Activated CD8-positive, alpha-beta T cell treated with anti-CD3 and anti-CD28 coated beads for 36 hours (primary cell): ENCODE measurements at places on chromosomes 7 and 10. TPM values are rescaled to one million over a fixed set of nuclear protein-coding genes. Genes with fewer than 3 reads are reported as not detected.

The SPDYE17 gene
- total RNA-seq: not detected

The ZKSCAN1 gene
- total RNA-seq: 47.3 TPM

DNA sequence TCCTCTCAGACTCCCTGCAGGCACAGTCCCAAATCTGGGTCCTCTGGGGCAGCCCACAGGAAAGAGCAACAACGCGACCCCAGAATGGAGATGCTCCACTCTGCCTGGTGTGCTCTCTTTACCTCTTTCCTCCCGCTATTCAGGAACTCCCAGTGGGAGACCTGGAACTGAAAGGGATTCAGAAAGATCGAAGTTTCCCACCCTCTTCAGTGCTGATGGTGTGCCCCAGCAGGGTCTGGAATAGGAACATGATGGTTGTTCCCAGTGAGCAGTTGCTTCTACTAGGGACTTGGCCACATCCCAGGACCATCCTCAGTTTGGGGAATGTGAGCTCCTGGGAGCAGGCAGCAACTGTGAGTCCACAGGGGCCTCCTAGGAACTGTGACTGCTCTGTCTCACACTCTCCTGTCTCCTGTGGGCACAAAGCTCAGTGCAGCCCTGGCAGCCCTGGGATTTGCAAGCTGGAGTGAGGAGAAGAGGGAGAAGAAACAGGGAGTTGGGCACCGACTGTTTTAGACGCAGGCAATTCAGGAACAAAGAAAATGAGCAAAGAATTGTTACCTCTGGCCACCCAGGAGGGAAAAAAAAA is 17.9 kb downstream of the OR6V1 start:
- no peak overlapping the region for H3K27ac ChIP-seq
- H3K27me3 ChIP-seq: peaks cover 6% of the 10 kb centered on the region
- no peak overlapping the region for H3K4me3 ChIP-seq
- no peak for DNase-seq
- no peaks in the 10 kb centered on the region for H3K36me3 ChIP-seq
- H3K4me1 ChIP-seq: no peaks in the 10 kb centered on the region

DNA sequence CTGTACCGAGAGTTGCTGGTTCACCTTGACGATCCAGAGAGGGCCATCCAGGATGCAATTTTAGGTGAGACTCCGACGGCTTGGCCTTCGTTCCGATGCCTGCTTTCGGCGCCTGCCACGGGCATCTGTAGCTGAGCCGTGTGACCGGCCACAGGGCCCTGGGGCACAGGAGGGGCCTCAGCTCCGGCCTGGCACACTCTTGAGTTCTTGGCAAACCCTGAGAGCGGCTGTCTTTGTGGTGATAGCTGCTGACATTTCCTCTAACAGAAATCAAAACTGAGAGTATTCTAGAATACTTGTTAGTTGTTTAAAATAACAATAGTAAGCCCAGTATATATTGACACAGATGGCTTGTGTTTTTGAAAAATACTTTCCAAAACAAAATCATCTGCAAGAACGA is 52.2 kb upstream of the SUN1 start:
- H3K36me3 ChIP-seq: peaks cover 31% of the 10 kb centered on the region
- no peaks in the 10 kb centered on the region for H3K4me1 ChIP-seq
- H3K27ac ChIP-seq: no peak overlapping the region
- H3K27me3 ChIP-seq: no peaks in the 10 kb centered on the region
- no peak for DNase-seq

DNA sequence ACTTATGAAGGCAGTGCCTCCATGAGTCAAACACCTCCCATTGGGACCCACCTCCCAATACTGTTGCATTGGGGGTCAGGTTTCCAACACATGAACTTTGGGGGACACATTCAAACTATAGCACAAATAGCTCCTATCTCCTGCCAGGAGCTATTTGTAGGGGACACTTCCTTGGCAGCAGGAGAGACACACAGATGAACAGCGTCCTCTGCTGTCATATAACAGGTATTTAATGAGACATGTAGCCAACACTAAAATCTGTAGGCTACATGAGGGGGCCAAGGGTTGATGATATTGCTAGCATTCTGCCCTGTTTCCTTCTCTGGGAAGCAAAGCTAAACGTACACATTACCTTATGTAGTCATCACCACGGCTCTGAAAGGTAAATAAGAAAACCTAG is 2.6 kb upstream of the GPR26 start:
- H3K36me3 ChIP-seq: no peaks in the 10 kb centered on the region
- no peaks in the 10 kb centered on the region for H3K4me1 ChIP-seq
- H3K27ac ChIP-seq: no peak overlapping the region
- peaks cover 16% of the 10 kb centered on the region for H3K27me3 ChIP-seq
